ENCODE measurements at places on chromosomes 13 and 19.

DNA sequence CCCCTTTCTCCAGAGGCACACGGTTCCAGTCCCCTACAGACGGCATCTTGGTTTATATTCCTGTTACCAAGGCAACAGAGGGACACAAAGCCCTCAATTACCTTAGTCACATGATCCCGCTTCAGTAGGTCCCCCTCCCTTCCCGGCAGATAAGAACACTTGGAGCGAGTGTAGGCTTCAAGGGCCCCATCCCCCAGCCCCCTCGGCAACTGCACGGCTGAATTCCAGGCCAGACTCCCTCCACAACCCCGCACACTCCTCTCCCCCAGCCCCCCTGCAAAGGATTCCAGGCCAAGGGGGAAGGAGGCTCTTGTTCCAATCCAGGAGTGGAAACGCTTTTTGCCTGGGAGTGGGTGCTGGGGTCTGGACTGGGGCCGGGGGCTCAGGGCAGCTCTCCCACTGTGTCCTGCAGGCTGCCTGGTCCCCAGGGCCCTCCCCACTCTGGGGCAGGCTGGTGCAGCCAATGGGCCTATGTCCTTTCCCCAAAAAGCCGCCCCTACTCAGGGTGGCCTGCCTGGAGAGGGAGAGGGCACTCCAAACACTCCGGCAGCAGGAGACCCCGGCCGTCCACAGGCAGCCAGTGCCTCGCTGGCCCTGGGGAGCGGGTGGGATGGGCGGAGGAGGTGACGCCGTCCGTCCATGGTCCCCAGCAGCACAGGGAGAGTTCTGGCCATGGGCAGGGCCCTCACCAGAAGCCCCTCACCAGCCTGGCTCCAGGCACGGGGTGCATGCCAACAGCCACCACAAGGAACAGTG, 62.6 kb downstream of the MLLT1 start:
- no peak for DNase-seq

DNA sequence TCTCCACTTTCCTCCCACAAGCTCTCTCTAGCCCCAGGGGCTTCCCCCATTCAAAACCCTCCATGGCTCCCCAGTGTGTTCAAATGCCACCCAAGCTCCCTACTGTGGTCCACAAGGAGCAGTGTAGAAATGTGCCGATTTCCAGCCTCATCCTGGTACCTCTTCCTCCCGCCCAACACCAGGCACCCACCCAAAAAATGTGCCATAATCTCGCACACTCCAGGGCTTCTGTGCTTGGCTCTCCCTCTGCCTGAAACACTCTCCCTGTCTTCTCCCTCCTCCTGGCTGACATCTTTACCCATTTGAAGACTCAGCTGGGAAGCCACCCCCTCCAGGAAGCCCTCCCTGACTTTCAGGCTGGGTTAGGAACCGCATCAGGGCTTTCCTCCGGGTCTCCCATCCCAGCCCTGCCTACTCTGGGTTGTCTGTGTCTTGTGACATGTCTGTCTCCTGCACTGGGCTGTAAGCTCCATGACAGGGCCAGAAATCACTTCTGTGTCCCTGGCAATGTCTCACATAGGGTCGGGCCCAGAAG, 16.6 kb upstream of the MEIS3 start:
- no peak for DNase-seq

DNA sequence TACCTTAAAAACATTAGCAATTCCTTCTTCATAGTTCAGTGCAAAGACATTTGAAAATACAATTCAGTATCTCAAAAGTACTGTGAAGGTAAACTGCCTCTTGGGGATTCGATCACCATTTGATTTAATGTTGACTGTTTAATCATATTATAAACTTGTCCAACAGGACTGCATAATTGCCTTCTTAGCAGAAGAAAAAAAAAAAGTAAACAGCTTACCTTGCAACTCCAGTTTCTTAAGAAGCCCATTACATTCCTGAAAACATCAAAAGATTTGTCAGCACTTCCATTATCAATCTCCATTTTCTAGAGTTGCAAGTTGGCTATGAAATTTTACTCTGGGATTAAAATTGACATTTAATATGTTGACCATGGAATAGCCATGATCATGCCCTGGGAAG, 1154.6 kb downstream of the OLFM4 start:
- DNase-seq, result no peak

- DNase-seq, result no peak
Measured at GRCh38 chr13:62014299-62014698, 598.6 kb upstream of the PCDH20 start.

- DNase-seq, result no peak
Measured at GRCh38 chr19:11007385-11007784, 46.6 kb downstream of the SMARCA4 start.

GRCh38 chr19:10924597-10924996, 3.8 kb downstream of the YIPF2 start:
- no peak for DNase-seq

DNA sequence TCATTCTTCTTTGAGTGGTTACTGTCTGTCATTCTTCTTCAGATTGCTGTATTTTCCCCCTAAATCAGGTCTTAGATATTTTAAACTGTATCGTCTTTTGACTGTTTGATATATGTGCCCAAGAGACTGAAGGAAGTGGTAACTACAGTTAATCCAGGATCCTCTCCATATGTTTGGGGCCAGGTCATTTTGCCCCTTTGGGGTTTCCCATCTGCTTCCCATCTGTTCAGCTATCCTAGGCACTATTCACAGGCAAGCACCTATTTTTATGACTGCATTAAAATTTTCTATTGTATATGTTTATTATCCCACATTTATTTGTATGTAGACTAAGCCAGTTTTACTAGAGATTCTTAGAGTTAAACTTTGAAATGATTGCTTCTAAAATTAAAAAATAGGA, 244.2 kb downstream of the PCCA start:
- DNase-seq, result no peak

GRCh38 chr19:27918818-27919217, 1294.1 kb downstream of the UQCRFS1 start:
- DNase-seq, result no peak

GRCh38 chr19:48196321-48196763, 25.9 kb downstream of the ZSWIM9 start:
- DNase-seq, result no peak

- DNase-seq, result no peak
Measured at GRCh38 chr19:35710784-35711723, 6.7 kb downstream of the ZBTB32 start.

- DNase-seq, result no peak
Measured at GRCh38 chr13:49021953-49022352, 46.2 kb downstream of the FNDC3A start.

DNA sequence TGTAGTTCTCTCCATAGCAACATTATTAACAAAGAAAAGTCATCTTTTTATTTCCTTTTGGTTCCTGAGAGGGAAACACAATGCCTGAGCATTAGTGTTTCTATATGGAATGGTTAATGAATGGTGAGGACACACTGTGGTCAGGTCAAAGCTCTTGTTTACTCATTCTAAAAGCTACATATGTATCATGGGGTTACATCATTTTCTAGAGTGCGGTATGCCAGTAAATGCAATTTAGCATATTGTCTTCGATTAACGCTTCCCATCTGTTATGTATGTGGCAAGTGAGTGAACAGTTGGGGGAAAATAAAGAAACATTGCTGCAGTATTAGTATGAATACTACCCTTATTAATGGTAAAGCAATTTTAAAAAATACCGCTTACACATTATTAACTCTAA, 1152.2 kb upstream of the SPRY2 start:
- no peak for DNase-seq

GRCh38 chr19:48598996-48599700, 7.4 kb upstream of the SPACA4 start:
- no peak for DNase-seq

DNA sequence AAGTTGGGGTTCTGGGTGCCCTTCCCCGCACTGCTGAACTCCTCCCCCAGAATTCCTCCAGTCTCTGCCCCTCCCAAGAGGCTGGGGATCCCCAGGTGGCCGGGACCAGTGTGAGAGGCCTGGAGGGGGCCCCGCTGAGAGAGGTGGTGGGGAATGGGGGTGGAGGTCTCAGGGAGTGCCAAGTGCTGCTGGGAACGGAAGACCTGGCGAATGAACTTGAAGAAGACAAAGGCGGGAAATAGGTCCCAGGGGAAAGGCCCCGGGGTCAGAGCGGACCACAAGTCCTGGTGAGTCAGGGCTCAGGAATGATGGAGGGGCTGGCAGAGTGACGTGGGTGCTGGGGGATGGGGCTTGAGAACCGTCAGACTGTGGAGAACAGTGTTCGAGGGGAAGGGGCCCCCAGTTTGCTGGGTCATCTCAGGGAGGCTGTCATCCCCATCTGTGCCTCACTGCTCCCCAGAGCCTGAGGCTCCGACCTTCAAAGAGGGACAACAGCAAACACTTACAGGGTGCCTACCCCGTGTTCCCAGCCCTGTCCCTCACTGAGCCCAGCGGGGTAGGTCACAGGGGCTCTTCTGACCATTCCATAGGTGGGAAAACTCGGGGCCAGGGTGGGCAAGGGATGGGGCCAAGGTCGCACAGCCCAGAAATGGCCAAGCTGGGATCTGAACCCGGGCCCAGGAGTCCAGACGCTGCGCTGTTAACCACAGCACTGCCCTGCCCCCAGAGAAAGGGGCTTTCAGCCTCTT, 16.0 kb upstream of the SEMA6B start:
- no peak for DNase-seq

- no peak for DNase-seq
Measured at GRCh38 chr13:97751477-97751876, 202.0 kb upstream of the IPO5 start.

- no peak for DNase-seq
Measured at GRCh38 chr19:44883922-44884321, 7.1 kb upstream of the TOMM40 start.

GRCh38 chr13:60772726-60773125, 375.7 kb downstream of the TDRD3 start:
- DNase-seq, result no peak

DNA sequence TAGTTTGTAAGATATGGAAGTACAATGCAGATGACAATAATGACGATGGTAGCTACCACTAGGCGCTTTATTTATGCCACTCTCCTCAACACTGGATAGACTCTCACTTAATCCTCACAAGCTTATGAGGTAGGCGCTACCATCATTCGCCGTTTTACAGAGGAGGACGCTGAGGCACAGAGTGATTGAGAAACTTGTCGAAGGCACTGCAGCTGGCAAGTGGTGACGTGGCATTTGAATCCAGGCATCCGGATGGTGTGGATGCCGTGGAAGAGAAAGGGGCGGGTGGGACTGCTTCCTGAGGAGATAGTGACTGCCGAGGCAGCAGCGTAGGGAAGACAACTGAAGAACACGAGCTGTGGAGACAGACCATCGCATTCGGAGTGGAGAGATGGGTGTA, 1.3 kb upstream of the RPS9 start:
- no peak for DNase-seq

- no peak for DNase-seq
Measured at GRCh38 chr13:21568854-21569253, 35.1 kb downstream of the MICU2 start.

DNA sequence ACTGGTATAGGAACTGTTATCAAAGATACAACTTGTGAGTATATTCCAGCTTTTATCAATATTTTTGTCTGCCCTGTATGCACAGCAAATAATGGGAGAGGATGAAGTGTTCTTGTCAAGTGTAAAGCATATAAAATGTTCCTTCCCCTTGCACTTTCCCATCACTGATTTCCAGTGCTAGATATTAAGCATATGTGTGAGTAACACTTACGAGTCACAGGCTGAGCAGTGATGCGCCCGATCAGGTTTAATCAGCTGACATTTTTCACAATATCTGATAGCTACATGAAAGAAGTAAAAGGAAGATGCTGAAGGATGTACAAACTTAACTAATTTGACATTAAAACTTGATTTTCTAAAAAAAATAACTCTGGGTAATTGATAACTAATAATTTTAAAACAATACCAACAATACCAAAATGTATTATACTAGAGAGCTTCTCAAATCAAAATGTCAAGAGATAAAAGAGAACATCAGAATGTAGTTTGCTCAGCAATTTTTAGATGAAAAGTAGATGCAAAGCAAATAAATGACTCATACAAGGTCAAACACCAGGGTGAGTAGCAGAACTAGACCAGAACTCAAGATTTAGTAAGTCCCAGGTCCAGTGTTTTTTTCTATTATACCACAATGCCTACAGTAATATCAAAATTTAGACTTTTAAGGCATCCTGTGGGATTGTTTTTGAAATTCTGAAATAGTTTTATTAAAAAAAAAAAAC, 56.4 kb downstream of the ZDHHC20 start:
- no peak for DNase-seq

- DNase-seq, result no peak
Measured at GRCh38 chr13:49521224-49521623, 25.5 kb downstream of the PHF11 start.

- DNase-seq, result no peak
Measured at GRCh38 chr13:75864718-75865117, 228.6 kb downstream of the LMO7 start.

GRCh38 chr13:52848455-52849195, at the start of gene PCDH8:
TSS of gene PCDH8 (minus strand) at chr13:52848640. CDS start at chr13:52848436, 204 bp downstream.
- DNase-seq, result no peak

- DNase-seq, result no peak
Measured at GRCh38 chr19:36398571-36398970, 19.6 kb upstream of the ZFP14 start.

DNA sequence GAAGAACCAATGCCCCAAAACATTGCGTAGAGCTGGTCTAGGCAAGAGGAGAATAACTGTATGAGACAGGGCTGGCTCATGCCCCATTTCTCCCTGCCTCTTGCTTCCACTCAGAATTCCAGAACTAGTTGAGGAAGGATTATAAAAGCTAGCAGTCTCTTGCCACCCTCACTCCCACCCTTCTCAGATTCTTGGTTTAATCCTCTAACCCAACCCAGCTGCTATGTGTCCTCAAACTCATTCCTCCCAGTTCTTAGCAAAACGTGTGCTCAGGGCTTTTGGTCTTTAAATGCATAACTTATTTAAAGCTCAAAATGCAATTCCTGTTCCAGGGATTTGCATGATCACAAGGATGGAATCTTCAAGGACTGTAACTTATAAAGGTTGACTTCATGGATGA, 466.3 kb downstream of the COG6 start:
- DNase-seq, result no peak

- no peak for DNase-seq
Measured at GRCh38 chr19:43605875-43606568, 5.9 kb upstream of the SRRM5 start.

DNA sequence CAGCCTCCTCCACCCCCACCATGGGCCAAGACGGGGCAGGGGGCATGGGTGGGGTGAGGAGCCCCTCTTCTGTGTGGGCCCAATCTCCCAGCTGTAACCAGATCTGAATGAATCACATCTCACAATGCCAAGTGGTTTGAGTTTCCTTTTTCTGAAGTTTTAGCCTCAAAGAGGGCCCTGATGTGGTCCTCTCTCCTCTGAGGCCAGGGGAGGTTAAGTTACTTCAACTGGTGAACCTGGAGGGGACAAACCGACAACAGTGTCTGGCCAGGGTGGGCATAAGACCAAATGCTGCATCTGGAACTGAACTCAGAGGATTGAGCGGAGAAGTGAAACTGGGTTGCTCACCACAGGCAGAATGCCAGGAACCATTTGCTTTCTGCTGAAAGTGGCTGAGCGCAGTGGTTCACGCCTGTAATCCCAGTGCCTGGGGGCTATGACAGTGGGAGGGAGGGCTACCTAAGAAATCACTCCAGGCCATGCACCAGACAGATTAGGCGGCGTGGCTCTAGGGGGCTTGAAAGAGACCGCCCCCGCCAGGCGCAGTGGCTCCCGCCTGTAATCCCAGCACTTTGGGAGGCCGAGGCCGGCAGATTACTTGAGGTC, 15.4 kb upstream of the IRGC start:
- DNase-seq, result no peak
